K562 (cell line): ENCODE measurements at places on chromosomes 5 and 9. TPM values are rescaled to one million over a fixed set of nuclear protein-coding genes. Genes with fewer than 3 reads are reported as not detected.
A peak's percentile ranks its signal among the peaks of the same experiment; 100 is the strongest.

The PFN3 gene
- total RNA-seq, result not detected in 2 replicates

- no peak for DNase-seq
These were observed 101.7 kb upstream of the SPOCK1 start for GRCh38 chr5:137600721-137601360.

DNA sequence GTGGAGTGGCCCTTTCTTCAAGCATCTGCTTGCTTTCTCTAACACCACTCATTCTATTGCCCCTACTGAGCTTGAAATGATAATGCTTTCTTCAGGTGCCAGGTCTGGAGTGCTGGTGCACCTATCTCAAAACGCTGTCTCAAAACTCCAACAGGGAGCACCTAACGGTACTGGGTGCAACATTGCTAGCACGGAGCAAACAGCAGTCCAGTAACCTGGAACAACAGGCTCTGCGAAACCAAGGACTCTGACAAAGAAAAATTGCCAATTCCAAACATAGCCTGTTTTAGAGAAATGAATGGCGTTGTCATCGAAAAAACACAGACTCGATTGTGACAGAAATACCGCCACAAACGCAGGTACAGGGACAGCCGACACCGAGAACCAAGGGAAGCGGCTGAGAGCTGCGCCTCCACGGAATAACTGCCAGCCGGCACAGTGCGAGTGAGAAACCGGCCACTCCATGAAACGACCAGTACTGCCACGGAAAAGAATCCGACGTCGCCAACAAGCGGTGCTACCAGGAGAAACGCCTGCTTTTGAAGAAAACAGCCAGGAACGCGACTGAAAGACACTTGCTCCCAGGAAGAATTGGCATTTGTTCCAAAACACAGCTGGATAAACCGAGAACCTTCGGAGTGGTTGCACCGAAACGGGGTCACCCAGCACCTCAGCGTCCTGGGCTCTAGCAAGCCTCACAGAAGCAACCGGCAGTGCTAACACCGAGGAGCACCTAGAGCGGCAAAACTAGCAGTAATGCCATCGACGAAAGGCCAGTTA lies 3.1 kb downstream of the ANXA2R start:
- no peak for DNase-seq

DNA sequence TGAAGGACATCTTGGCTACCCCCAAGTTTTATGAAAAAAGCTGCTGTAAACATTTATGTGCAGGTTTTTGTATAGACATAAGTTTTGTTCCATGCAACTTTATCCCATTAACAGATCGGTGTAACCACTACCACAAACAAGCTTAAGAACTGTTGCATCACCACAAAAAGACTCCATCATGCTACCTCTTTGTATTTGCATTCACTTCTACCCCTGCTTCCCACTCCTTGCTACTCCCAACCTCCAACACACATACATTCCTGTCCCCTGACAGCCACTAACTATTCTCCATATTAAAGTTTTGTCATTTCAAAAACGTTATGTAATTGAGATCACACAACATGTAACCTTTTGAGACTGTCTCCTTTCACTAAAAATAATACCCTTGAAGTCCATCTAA lies 57.8 kb upstream of the LHFPL2 start:
- no peak for DNase-seq

GRCh38 chr5:56161439-56161823 lies 71.7 kb downstream of the ANKRD55 start:
- no peak for DNase-seq

The NMUR2 gene
- total RNA-seq, result not detected in 2 replicates

- DNase-seq, result no peak
These were observed 66.8 kb downstream of the ADCY2 start for GRCh38 chr5:7462758-7463157.

- DNase-seq, result no peak
These were observed 77.5 kb downstream of the SLC1A3 start for GRCh38 chr5:36683821-36684434.

- no peak for DNase-seq
These were observed 8.0 kb downstream of the B4GALT1 start for GRCh38 chr9:33158843-33159776.

- DNase-seq, result no peak
These were observed 99.3 kb downstream of the NUDT12 start for GRCh38 chr5:103463261-103463660.

- peak; percentile 66 for DNase-seq
These were observed 14.9 kb downstream of the BTNL9 start for GRCh38 chr5:181054871-181055459.

The TAF11L5 gene
- total RNA-seq, result 0.53 TPM in 1 of 2 replicates, not detected in the other

The CTSV gene
- not detected in 2 replicates for total RNA-seq

GRCh38 chr9:94498801-94499453 lies 56.0 kb upstream of the PCAT7 start:
- no peak for DNase-seq

DNA sequence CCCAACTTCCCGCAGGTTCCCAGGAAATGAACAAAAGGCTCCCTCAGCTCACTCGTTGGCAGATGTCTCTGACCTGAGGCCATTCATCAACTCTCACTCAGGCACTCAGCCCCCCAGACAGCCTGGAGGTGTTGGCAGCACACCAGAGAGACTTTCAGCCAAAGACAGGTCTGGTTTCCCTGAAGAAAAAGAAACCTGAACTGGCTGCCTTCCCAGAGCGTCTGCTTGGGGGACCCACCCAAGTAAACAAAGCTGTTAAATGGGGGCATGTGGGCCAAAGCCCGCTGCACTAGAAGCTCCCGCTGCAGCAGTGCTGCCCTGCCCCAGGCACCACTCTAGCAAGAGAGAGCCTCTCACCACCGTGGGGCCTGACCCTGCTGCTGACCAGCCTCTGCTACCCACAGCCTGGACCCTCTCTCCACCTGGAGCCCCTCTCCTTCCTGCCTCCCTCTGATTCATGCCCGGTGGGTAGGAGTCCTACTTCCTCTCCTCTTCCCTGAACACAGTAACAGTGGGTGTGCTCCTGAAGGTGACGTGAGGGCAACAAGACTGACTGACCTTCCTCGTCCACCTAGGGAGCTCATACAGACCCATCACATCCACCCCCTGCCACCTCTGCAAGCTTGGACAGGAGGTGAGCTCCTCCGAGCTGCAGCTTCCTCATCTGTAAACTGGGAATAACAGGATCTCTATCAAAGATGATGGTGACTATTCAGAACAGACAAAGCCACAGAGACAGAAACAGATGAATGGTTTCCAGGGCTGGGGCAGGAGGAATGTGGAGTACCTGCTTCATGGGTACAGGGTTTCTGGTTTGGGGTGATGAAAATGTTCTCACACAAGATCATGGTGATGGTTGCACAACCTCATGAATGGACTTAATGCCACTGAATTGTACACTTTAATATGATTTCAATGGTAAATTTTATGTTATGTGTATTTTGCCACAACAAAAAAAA lies 31.0 kb upstream of the GABRP start:
- DNase-seq, result no peak

The AQP3 gene
- total RNA-seq, result 25.5 and 27.1 TPM in 2 replicates

DNA sequence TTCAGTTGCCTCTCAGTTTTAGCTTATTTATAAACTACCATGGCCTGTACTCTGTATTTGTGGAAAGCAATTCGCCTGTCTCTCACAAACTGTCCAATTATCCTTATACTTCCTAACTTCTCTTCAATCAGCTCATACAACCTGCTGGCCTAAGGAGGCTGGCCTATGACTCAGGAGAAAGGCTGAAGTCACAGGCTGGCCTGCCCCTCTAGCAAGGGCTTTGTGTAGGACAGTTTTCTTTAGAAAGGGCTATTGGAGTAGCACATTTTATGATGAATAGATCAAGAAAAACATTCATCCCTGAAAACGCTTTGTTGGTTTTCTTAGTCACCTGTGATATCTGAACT lies 988.7 kb upstream of the ARRDC3 start:
- no peak for DNase-seq

GRCh38 chr5:91020065-91020800 lies 362.9 kb downstream of the ARRDC3 start:
- DNase-seq, result peak; percentile 6

GRCh38 chr5:72501488-72501887 lies 5.7 kb downstream of the ZNF366 start:
- no peak for DNase-seq

The LMX1B gene
- not detected in 2 replicates for total RNA-seq

DNA sequence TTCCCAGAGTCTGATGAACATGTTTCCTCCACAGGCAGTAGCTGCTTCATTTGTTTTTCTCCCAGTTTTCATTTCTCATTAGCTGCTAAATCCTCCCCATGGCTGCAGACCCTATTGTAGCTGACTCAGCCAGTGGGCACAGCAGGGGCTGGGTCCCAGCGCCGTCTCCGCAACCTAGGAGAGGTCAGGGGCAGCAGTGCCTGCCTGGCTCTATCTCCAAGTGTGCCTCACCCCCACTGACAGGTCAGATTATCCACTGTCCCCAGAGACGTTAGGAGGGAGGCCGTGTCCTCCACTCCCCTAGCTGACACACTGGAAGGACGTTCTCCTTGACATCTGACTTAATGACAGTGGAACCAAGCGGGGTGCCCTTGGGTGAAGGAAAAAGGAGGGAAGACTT lies 31.1 kb downstream of the KCNIP1 start:
- no peak for DNase-seq

The LOX gene
- 0.09 and 0.34 TPM in 2 replicates for total RNA-seq

The POLR3G gene
- total RNA-seq, result 39.0 and 47.4 TPM in 2 replicates
